ENCODE measurements at places on chromosomes 5 and 9. TPM values are rescaled to one million over a fixed set of nuclear protein-coding genes. Genes with fewer than 3 reads are reported as not detected.

The RABL6 gene
- polyA plus RNA-seq: 52.6 TPM

The DBH gene
- 2.2 TPM for polyA plus RNA-seq

The FAM170A gene
- polyA plus RNA-seq: not detected

DNA sequence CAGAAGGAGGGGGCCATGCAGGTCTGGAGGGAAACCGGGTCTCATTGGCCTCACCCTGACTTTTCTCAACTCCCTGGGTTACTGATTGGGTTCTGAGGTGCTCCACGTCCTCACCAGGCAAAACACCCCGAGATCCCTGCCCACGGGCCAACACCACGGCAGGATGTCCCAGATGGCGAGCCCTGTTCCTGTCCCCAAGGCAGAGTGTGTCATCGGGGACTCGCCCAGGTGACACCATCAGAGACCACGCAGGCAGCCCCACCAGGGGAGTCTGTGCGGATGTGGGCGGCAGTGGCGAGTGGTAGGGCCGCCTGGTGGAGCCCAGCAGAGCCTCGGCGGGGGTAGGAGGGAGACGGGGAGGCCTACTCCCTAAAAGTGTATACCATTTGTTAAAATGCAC is 59.0 kb upstream of the UBAC1 start:
- DNase-seq: no peak

DNA sequence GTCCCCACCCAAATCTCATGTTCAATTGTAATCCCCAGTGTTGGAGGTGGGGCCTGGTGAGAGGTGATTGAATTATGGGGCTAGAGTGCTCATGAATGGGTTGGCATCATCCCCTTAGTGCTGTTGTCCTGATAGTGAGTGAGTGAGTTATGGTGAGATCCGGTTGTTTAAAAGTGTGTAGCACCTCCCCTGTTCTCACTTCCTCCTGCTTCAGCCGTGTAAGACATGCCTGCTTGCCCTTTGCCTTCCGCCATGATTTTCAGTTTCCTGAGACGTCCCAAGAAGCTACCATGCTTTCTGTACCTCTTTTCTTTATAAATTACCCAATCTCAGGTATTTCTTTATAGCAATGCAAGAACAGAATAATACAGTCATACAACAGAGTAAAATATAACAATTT is 742 bp upstream of the LECT2 start:
- no peak for DNase-seq

Data from left lung (tissue), 14 donors.